ENCODE measurements at places on chromosomes 13 and 19. TPM values are rescaled to one million over a fixed set of nuclear protein-coding genes. Genes with fewer than 3 reads are reported as not detected.
A peak's percentile ranks its signal among the peaks of the same experiment; 100 is the strongest.

The DKKL1 gene
- not detected for total RNA-seq

The CLDND2 gene
- not detected for total RNA-seq

DNA sequence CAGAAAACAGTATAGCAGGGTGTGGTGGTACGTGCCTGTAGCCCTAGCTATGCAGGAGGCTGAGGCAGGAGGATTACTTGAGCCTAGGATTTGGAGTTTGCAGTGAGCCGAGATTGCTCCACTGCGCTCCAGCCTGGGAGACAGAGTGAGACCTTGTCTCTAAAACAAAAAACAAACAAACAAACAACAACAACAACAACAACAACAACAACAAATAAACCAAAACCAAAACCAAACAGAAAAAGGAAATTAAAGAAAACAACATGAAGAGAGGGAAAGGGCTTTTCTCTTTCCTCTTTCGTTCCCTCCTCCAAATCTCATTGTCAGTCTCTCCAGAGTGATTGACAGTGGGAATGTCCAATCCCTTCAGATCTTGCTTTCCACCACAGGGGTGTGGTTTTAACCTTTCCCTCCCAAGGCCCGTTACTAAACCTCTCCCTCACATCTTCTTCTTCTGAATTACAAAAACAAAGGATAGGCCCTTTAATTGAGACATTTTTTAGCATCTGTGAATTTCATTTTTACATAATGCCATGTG, 341.2 kb downstream of the HS6ST3 start:
- DNase-seq, result no peak

- DNase-seq, result no peak
Observed at GRCh38 chr19:7497292-7497691, 8.5 kb upstream of the PEX11G start.

DNA sequence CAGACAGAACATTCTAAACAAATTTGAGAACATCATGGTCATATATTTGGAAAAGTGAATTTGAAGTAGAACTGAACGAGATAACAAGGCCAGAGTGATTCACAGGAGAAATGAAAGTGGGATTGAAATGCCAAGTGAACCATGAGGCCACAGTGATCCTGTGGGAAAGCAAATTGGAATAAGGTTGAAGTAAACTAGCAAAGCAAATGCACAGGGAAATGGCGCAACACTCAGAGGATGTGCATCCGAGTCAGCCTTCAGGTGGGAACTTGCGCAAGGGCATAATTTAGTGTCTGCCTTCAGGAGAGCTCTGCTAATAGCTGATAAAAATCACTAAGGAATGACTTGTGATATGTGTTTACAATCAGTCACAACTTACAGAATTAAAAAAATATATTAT, 696.6 kb downstream of the LIG4 start:
- no peak for DNase-seq

The IGFL1 gene
- not detected for total RNA-seq

GRCh38 chr13:52650731-52651130, 1.9 kb upstream of the SUGT1 start:
- no peak for DNase-seq

GRCh38 chr13:112450904-112451240, 74.7 kb downstream of the SPACA7 start:
- no peak for DNase-seq

GRCh38 chr19:858868-859843, at the start of gene CFD:
Gene CFD (plus strand): TSS chr19:859664. CDS start chr19:859690, 26 bp downstream.
- no peak for DNase-seq

DNA sequence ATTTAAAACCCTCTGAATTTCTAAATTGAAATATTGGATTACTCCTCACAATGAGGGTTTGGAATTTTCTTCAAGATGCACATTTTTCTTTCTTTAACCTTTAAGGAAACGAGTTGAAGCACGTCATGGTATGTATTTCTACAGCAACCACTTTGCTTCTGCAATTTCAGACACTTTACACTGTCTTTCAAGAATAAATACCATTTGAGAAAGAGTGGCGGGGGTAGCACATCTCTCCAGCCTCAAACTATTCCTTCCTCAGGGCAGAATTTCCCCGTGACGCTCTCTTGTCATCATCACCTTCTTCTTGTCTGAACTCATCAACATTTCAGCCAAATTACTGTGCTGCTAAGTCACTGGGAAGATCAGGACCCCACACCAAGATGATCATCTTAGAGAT, 1073.4 kb downstream of the EFNB2 start:
- no peak for DNase-seq

- DNase-seq, result no peak
Observed at GRCh38 chr19:1151917-1152587, 22.0 kb downstream of the SBNO2 start.

DNA sequence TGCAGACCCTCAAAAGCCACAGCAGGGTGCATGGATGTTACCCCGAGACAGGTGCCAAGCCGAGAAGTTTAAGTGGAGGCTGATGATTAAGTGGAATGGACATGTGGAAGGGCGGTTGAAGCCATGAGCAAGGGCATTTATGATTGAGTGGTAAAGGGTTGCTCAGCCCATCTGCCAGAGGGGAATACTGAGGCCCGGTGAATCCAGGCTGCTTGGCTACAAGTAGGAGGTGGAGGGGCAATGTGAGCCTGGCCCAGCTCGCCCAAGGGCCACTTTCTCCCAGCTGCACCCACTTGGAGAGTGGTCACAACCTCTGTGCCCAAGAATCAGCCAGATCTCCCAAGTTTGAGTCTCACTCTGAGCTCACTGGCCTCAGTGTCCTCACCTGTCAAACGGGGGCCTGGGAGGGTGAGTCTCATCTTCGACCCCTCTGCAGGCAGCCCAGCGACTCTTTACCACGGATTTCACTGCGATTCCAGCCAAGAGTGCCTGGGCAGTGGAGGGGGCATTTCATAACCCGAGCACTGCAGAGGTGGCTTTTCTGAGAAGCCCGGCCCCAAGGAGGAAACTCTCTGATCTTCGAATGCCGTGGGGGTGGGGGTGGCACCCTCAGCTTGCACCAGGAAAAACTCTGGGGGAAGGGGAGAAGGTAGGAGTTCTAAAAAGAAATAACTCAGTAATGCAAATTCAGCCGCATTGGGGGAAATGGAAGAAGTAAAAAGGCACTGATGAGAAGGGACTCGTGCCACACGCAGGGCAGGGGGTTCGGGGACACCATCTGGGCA, 62.9 kb upstream of the KLF2 start:
- DNase-seq, result no peak

DNA sequence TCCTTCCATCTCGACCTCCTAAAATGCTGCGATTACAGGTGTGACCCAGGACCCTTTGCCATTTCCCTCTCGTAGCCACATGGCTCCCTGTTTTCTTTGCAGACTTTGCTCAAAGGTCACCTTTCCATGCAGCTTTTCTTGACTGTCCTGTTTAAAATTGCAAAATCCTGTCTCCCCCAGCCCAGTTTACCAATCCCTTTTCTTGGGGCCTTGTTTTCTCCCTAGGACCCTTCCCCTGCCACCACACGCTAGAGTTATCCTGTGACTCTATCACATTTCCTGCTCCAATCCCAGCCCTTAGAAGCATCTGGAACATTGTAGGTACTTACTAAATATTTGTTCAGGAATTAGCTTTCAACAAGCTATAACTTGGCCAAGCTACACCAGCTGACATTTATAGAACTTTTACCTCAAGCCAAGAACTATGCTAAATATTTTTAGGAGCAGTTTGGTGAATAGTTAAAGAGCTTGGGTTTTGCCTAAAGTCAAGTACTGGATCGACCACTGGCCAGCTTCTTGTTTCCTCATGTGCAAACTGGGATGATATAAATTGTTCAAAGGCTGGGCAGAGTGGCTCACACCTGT, 9.1 kb upstream of the SERTAD3 start:
- no peak for DNase-seq

- DNase-seq, result no peak
Observed at GRCh38 chr19:5321851-5322681, 18.5 kb downstream of the PTPRS start.

DNA sequence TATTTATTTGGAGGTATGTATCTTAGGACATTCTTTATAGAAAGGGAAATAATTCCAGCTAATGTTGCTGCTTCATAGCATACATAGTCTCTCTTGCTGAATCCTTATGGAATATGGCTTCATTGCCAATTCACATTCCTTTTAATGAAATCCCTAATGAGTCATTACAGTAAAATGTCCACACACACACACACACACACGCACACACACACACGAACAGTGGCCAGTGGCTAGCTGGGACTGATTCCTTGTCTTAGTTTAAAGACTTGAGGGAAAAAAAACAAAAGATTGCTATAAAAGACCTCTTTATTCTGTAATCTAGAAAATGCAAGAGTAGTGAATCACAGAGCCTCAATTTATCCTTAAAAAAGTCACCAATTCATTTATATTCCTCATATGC, 301.6 kb downstream of the SLITRK6 start:
- no peak for DNase-seq

The FUT2 gene
- total RNA-seq, result 0.28 TPM

The ZNF180 gene
- total RNA-seq, result 8.8 TPM

The IL12RB1 gene
- 1.3 TPM for total RNA-seq

DNA sequence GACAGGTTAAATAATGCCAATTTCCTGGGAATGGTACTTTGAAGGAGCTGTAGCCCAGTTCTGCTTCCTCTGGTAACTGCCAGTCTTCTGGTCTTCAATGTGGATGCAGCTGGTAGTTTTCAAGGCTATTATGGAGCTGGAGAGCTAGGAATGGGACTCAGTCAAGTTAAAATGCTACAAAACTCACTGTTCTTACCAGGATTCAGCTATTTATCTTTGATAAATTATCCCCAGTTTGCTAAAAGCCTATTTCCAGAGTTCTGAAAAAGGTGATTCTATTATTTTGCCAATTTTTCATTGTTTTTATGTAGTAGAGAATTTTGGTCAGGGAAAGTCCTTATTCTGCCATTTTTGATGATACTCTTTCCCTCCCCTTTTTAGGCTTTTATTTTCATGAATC, 40.7 kb downstream of the GARRE1 start:
- no peak for DNase-seq

The ADGRE3 gene
- total RNA-seq, result not detected

DNA sequence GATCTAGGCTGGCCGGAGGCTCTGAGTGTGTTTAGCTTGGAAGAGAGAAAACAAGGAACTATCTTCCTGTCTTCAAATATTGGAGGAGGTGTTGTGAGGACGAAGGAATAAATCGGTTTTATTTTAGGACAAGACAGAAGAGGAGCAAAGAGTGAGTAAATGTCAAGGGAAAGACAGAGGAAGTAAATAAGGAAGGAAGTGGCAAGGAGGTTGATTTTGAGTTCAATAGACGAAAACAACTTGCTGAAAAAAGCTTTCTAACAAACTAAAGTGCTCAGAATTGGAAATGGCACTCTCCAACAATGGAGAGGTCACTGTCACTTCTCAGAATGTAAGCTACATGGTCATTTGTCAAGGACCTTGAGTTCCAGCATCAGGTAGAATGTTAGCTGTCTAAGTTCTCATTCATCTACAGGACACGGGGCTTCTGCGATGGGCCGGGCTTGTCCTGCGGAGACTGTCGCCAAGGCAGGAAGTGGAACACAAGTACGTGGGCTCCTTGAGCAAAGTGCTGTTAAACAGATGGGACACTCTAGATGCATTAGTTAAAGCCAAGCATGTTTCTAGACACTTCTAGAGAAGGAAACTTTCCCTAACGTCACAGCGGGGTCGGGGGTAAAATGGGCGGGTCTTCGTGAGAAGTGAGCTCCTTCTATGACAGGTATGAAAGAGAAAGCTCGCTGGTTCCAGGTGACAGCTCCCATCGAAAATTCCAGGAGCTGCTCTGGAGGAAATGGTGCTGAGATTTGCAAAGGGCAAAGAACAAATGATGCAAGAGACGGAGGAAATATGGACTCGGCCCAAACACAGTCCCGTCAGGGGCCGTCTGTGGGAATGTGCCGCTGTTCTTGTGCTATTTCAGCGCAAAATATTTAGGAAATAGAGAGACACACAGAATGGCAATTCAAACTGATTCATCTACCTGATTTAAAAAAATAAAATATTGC, 103.9 kb upstream of the UBL3 start:
- DNase-seq, result no peak

The KLF1 gene
- not detected for total RNA-seq

The IGFL3 gene
- not detected for total RNA-seq

The ATP4A gene
- total RNA-seq, result not detected

DNA sequence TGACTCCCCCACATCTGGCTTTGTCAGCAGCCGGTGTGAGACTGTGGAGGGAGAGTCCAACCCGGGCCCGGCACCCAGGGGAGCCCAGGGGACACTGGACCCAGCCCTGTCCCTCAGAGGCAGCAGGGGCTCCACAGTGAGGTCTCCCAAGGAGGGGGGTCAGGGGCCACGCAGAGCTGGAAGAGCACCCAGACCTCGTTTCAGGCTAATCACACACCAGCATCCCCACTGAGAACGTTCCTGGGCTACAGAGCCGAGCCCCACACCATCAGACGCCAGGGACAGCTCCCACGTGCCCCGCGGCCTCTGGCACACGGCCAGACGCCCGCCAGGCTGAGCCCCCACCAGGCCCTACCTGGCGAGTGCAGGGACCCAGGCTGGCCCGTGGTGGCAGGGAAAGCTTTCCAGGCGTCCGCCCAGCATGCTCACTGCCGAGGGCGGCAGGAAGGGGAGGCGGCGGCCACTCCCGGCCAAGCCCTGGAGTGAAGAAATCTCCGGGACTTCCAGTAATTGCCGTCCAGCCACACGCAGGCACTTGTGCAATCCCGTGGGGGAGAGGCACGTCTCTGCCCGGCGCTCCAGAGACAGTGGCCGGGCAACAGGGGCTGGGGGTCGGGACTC, 19.2 kb downstream of the SBNO2 start:
- peak; percentile 77 for DNase-seq

The SERP2 gene
- 4.9 TPM for total RNA-seq

- no peak for DNase-seq
Observed at GRCh38 chr19:32828643-32829344, 40.8 kb downstream of the SLC7A9 start.

- DNase-seq, result no peak
Observed at GRCh38 chr13:32497589-32497988, 41.0 kb downstream of the N4BP2L2 start.

The TMEM59L gene
- not detected for total RNA-seq

The ZNF610 gene
- total RNA-seq, result 3.5 TPM

DNA sequence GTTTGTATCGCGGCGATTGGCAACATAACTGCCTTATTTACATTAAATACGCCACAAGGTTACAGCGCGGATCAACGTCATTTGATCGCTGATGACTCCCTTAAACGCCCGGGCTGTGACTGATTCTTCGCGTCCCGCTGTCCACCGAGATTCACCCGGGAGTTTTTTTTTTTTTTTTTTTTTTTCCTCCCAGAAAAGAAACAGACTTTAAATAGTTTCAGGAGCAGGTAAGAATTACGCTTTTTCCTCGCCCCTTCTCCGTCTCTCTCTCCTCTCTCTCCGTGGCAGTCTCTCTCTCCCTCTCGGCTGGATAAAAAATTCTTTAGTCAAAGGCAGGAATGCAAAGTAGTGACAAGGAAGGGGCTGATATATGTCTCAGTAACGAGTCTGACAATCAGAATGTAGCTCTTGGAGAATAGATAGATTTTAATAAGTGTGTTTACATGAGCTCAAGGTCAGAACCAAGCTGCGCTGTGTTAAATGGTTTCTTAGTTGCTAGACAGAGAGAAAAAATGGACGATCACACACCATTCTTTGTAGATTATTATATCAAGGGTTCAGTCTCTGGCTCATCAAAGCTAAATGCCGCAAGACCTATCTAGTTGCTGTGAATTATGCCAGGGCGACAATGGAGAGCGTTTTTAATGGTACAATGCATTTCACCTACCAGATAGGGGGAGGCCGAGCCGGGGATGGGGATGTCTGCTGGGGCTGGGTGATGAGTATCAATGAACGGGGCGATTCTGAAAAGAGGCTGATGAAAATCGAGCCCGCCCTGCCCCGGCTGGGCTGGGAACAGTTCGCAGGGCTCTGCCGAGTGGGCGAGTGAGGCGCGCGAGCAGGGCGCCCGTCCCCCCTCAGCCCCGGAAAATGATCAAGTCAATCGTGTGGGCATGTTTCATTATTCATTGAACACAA, 147.2 kb upstream of the ZNF536 start:
- no peak for DNase-seq

- DNase-seq, result no peak
Observed at GRCh38 chr19:16814526-16815100, 14.6 kb upstream of the SIN3B start.

The SIAH3 gene
- total RNA-seq, result not detected
